ENCODE measurements at places on chromosomes 6 and 20. TPM values are rescaled to one million over a fixed set of nuclear protein-coding genes. Genes with fewer than 3 reads are reported as not detected.

The AGPAT4 gene
- total RNA-seq, result 7.8 TPM

DNA sequence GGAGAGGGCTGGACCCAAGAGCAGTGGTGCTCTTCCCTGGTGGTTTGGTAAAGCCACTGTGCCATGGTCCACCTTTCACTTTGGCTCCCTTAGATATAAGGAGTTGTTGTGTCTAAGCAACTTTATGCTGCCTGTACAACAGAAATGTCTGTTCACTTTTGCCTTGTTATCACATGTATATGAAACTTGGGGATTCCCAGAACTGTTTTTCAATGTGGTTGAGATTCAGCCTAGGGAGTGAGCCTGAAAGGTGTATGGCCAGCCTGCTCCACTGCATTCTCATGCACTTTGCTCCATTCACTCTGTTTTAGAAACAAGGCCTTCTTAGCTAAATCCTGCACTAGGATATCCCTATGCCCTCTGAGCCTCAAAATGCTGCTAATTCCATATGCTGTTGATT lies 234.5 kb upstream of the THEMIS start:
- no peaks in the 10 kb centered on the region for H3K27me3 ChIP-seq
- H3K36me3 ChIP-seq, result no peaks in the 10 kb centered on the region
- H3K4me3 ChIP-seq, result no peak overlapping the region
- no peak for DNase-seq
- H3K4me1 ChIP-seq, result peaks cover 7% of the 10 kb centered on the region
- no peak overlapping the region for H3K27ac ChIP-seq

- H3K27ac ChIP-seq, result peak overlapping the region; percentile 46
- H3K4me1 ChIP-seq, result peaks cover 25% of the 10 kb centered on the region
- peaks cover 2% of the 10 kb centered on the region for H3K27me3 ChIP-seq
- no peak for DNase-seq
- H3K36me3 ChIP-seq, result no peaks in the 10 kb centered on the region
- H3K4me3 ChIP-seq, result peak overlapping the region; percentile 35
Measured at GRCh38 chr6:43798688-43799444, 28.9 kb downstream of the VEGFA start.

- H3K27ac ChIP-seq, result peak overlapping the region; percentile 97
- H3K36me3 ChIP-seq, result peaks cover 12% of the 10 kb centered on the region
- peaks cover 48% of the 10 kb centered on the region for H3K4me1 ChIP-seq
- peak overlapping the region; percentile 97 for H3K4me3 ChIP-seq
- H3K27me3 ChIP-seq, result no peaks in the 10 kb centered on the region
Measured at GRCh38 chr6:12009876-12010634, 2.1 kb upstream of the HIVEP1 start.

The PLCB4 gene
- not detected for total RNA-seq

The NKX2-2 gene
- not detected for total RNA-seq

- no peak overlapping the region for H3K4me3 ChIP-seq
- no peaks in the 10 kb centered on the region for H3K36me3 ChIP-seq
- no peaks in the 10 kb centered on the region for H3K4me1 ChIP-seq
- DNase-seq, result no peak
- no peaks in the 10 kb centered on the region for H3K27me3 ChIP-seq
Measured at GRCh38 chr6:117075218-117075617, 190.1 kb upstream of the VGLL2 start.

- no peak overlapping the region for H3K4me3 ChIP-seq
- H3K4me1 ChIP-seq, result peaks cover 6% of the 10 kb centered on the region
- peak overlapping the region; percentile 54 for H3K27ac ChIP-seq
- peaks cover 5% of the 10 kb centered on the region for H3K36me3 ChIP-seq
Measured at GRCh38 chr6:88705601-88706000, 257.8 kb downstream of the RNGTT start.

DNA sequence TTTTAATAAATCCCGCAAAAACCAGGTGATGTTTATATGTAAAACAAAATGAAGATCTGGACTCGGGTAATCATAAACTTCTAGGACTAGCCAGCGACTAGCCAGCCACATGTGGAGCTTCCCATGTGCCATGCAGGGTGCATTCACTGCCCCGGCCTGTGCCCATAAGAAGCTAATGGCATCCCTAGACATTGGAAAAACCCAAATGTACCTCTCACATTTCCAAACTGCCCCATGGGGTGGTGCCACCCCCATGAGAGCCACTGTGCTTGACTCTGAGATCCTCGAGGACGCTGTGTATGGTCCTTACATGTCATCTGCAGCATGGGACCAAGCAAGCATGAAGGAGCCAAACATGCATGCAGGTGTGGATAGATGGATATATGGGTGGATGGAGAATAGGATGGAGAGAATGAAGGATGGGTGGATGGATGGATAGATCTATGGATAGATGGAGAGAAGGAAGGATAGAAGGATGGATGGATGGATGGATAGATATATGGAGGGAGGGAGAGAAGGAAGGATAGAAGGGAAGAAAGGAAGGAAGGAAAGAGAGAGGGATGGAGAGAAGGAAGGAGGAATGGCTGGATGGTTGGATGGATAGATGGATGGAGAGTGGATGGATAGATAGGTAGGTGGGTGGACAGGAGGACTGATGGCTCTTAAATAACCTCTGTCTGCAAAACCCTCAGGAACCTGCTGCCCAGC lies 203.6 kb downstream of the CDH4 start:
- H3K36me3 ChIP-seq, result no peaks in the 10 kb centered on the region
- no peak for DNase-seq
- no peak overlapping the region for H3K27ac ChIP-seq
- no peaks in the 10 kb centered on the region for H3K4me1 ChIP-seq

DNA sequence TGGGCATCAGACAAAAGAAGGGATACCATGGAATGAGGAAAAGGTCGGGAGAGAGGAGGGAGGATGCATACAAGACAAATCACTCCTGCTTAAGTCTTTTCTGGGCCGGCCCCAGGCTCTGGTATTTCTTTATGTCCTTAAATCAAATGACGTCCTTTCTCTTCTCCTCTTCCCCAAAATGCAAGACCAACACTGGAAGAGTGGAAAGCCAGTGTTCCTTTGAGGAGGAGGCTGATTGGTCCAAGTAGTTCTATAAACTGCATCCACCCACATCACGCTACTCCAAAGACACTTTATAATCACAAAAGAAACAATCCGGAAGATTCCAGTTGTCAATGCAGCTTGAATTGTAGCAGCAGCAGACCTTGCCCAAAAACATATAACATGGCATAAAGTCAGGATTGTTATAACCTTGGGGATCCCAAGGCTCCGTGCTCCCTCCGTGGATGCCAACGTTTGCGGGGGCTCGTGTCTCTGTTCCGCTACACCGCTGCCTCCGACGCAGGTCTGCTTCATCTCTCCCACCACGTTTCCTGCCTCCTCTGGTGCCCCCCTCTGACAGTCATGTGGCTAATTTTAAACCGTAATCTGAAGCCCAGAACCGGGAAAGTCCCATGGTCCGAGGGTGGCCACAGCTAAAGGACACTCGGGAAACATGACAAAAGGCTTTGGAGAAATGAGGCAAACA lies 47.1 kb downstream of the MCUR1 start:
- H3K4me3 ChIP-seq, result no peak overlapping the region
- H3K36me3 ChIP-seq, result peaks cover 2% of the 10 kb centered on the region
- H3K27ac ChIP-seq, result peak overlapping the region; percentile 13
- peaks cover 41% of the 10 kb centered on the region for H3K4me1 ChIP-seq
- H3K27me3 ChIP-seq, result no peaks in the 10 kb centered on the region

GRCh38 chr6:6714953-6715352 lies 126.4 kb downstream of the LY86 start:
- no peak overlapping the region for H3K27ac ChIP-seq
- peaks cover 43% of the 10 kb centered on the region for H3K4me1 ChIP-seq
- no peaks in the 10 kb centered on the region for H3K36me3 ChIP-seq
- no peak for DNase-seq

- no peak for DNase-seq
- H3K27ac ChIP-seq, result peak overlapping the region; percentile 61
- H3K36me3 ChIP-seq, result peaks cover 1% of the 10 kb centered on the region
- H3K27me3 ChIP-seq, result peaks cover 49% of the 10 kb centered on the region
- peak overlapping the region; percentile 81 for H3K4me3 ChIP-seq
Measured at GRCh38 chr6:113857556-113858479, 673 bp downstream of the MARCKS start.

DNA sequence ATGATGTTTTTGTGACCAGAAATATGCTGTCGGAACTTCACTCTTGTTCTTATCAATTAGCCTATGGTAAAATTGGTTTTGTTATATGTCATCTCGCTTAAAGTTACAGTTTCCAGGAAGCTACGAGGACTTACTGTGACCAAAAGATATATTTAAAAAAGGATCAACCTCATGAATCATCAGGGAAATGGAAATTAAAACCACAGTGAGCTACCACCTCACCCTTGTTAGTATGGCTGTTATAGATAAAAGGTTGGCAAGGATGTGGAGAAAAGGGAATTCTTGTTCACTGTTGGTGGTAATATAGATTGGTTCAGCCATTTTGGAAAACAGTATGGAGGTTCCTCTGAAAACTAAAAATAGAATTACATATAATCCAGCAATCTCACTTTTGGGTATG lies 14.3 kb upstream of the INSM1 start:
- H3K27me3 ChIP-seq, result peaks cover 6% of the 10 kb centered on the region
- peaks cover 2% of the 10 kb centered on the region for H3K36me3 ChIP-seq
- no peaks in the 10 kb centered on the region for H3K4me1 ChIP-seq
- H3K27ac ChIP-seq, result no peak overlapping the region

The APOM gene
- 1.8 TPM for total RNA-seq

DNA sequence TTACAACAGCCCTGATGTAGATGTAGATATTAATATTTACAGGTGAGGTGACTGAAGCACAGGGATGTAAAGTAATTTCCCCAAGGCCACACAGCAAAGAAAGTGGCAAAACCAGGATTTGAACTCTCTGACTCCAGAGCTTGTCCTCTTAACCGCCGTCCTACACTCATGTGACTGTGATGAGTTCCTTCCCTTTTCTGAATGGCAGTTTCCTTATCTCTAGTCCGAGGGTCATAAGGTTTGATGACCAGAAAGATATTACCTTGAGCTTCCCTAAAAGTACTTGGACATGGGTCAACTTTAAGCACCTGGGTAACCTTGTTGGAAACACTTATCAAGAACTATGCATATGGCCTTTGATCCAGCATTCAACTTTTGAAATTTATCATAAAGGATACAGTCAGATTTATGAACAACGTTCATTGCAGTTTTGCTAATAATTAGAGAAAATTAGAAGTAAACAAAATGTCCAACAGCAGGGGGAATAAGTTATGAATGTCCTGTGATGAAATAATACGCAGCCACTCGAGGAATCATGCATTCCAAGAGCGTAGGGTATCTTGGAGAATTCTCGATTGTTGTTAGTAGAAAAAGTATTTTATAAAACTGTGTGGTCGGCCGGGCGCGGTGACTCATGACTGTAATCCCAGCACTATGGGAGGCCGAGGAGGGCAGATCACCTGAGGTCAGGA lies 2.3 kb upstream of the TLDC2 start:
- no peak overlapping the region for H3K4me3 ChIP-seq
- H3K36me3 ChIP-seq, result peaks cover 3% of the 10 kb centered on the region
- no peak for DNase-seq
- no peak overlapping the region for H3K27ac ChIP-seq

DNA sequence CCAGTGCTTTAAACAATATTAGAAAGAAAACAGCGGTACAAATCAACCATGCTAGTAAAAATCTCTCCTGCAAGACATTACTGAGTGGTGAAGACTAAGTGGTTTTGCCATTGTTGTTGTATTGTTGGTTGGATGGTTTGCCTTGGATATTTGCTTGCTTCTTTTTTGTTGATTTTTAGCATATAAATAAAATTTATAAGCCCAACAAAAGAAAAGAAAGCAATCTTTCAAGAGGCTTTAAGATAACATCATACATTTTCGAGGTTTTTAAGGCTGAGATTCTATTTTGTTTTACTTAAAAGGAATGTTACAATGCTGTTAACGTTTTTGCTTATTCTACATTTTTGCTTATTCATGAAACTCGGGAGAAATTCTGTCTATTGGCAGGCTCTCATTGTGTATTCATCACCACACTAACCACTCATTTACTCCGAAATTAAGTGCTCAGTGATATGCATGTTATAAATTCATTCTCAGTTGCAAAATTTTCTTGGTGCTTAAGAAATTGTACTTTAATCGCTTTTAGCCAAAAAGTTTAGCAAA lies 139.1 kb downstream of the LAMA2 start:
- H3K27ac ChIP-seq, result no peak overlapping the region
- H3K27me3 ChIP-seq, result no peaks in the 10 kb centered on the region
- DNase-seq, result no peak

GRCh38 chr6:37288247-37288646 lies 30.3 kb upstream of the TMEM217 start:
- no peak overlapping the region for H3K4me3 ChIP-seq
- no peaks in the 10 kb centered on the region for H3K27me3 ChIP-seq
- H3K36me3 ChIP-seq, result peaks cover 55% of the 10 kb centered on the region
- DNase-seq, result no peak

The RAE1 gene
- 54.4 TPM for total RNA-seq

The PRSS16 gene
- 0.98 TPM for total RNA-seq

DNA sequence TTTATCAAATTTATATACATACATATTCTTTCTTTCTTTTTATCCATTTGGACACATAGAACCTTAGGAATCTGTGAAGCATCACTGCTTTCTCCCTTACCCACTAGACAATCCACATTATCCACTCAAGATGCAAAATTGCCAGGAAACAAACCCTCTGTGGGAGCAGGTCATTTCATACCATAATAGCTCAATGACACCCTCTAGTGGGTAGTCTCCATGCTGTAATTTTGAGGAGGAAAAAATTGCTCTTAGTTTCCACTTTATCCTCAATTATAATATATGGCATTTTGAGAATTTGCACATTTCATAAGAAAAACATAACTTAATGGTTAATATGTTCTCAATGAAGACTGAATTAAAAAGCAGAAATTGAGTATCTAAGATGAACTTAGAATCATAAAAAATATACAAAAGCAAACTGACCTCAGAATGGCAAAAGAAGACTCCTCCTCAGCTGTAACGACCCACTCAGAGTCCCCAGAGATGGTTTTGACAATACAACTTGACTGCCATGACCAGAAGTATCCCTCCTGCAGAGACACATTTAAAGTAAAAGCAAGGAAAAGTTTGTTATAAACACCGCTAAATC lies 164.1 kb downstream of the FRK start:
- no peaks in the 10 kb centered on the region for H3K36me3 ChIP-seq
- DNase-seq, result no peak
- no peak overlapping the region for H3K4me3 ChIP-seq
- no peak overlapping the region for H3K27ac ChIP-seq
- H3K27me3 ChIP-seq, result no peaks in the 10 kb centered on the region
- H3K4me1 ChIP-seq, result no peaks in the 10 kb centered on the region

- H3K27me3 ChIP-seq, result peaks cover 9% of the 10 kb centered on the region
- H3K4me3 ChIP-seq, result no peak overlapping the region
- no peaks in the 10 kb centered on the region for H3K36me3 ChIP-seq
- H3K27ac ChIP-seq, result no peak overlapping the region
- no peaks in the 10 kb centered on the region for H3K4me1 ChIP-seq
Measured at GRCh38 chr6:139744891-139745290, 370.4 kb upstream of the CITED2 start.

Data from activated T-helper 1 cell treated with anti-CD3 and anti-CD28 coated beads, Interleukin-12 subunit alpha, Interleukin-12 subunit beta, Interleukin-2, Interleukin-4 antibody, amounts not matched to agents 30 ng/mL and 10 ng/mL and 1 ng/mL, durations not matched to agents 14 hours and 24 hours and 36 hours (primary cell).